ENCODE measurements at places on chromosomes 2 and 18.

DNA sequence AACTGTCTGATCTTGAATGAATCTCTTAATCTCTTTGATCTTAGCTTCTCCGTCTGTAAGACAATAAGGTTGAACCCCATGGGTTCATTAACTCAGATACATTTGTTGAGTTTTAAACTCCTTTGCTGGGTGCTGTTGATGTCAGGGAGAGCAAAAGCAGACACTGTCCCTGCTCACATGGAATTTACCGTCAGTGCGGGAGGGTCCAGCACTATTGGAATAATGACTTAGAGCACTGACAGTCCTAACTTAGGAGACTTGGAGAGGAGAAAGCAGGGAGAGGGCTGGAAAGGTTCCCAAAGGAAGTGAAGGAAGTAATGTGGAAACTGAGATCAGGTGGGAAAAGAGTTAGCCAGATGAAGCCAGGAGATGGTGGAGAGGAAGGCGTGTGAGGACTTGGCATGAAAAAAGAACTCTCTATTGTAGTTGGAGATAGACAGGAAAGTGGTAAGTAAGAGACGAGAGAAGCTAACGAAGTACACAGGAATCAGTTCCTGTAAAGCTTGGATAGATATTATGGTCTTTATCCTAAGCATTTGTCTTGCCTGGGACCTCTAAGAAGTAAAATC lies 141.4 kb upstream of the SERTAD2 start:
- no peak for DNase-seq

DNA sequence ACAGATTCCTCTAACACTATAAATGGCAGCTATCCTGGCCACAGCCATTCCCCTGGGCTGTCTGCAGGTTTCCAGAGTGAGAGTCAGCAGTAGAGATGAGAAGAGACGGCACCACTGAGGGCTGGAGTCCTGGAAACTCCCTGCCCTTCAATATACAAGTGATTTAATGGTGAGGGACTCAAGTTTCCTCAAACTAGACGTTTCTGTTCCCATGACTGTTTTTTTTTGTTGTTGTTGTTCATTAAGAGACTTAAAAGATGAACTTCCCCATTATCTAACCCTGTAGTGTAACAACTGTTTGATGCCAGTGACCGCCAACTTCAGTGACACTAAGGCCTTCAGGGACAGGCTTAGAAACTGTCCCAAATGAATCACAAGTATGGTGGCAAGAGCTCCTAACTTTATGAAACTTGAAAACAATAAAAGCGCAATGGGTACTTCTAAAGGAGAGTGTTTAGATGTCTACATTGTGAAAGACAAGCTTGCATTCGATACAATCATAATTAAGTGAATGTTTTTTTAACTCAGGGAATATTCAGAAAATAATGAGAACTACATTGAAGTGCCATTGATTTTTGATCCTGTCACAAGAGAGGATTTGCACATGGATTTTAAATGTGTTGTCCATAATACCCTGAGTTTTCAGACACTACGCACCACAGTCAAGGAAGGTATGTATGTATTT lies 34.0 kb downstream of the IL1R2 start:
- no peak for DNase-seq

- no peak for DNase-seq
Observed at GRCh38 chr2:189252991-189253675, 73.6 kb upstream of the COL5A2 start.

DNA sequence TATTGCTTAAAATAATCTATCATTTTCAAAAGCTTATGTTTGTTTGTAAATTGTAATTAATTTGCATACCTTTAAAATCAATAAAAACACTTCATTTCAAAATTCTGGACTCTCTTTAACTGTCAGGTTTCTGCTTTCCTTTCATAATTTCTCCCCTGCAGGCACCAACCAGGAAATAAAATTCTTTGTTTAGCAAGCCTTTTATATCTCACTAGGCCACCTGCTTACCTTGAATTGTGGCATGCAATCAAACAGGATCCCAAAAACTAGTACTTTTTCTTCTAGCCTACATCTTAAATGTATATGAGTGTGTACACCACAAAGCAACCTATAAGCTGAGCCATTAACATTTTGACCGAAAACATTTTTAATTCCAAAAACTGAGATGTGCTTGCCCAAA lies 233.1 kb downstream of the NR4A2 start:
- DNase-seq, result no peak

- DNase-seq, result no peak
Observed at GRCh38 chr2:33077844-33078243, 131.1 kb downstream of the LTBP1 start.

DNA sequence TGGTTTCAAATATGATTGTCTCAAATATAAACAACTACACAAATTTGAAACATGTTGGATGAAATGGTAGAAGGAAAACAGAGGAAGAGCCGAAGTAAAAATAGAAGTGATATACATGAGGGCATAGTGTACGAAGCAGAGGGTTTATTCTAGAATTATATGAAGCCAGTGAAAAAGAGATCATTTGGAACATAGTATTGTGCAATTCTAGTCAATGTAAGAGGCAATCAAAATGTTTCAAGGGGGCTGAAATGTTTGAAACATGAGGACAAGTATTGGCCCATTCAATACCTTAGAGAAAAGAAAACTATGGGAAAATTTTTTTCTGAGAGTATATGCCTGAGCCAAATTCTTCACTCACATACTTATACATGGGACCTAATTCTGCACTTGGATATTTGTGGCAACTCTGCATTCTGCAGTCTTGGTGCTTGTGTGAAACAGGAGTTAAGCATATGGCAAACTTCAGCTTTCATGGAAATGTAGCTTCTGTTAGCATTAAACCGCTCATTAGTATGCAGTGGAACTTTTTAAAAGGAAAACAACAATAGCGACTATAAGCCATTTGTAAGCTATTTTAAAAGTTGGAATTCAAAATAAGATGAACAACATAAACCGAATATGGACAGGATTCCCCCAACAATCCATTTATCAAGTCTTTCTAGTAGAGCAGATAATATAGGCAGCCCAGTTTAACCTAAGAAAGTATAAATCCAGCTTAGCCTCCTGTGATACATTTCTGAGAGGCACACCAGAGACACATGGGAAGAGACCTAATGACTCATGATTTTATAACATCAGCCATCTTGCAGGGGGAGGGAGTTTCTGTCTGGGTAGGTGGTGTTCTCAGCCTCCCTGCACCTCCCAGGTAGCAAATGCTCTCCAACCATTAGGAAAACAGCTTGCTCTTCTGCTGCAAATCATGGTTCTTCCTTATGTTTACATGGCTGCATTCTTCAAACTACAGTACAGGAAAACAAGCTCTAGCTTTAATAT lies 197.8 kb downstream of the PAX3 start:
- DNase-seq, result no peak
